ENCODE measurements at places on chromosomes 6 and 20. TPM values are rescaled to one million over a fixed set of nuclear protein-coding genes. Genes with fewer than 3 reads are reported as not detected.

- DNase-seq, result no peak
Measured at GRCh38 chr20:44115181-44115580, 71.8 kb downstream of the JPH2 start.

DNA sequence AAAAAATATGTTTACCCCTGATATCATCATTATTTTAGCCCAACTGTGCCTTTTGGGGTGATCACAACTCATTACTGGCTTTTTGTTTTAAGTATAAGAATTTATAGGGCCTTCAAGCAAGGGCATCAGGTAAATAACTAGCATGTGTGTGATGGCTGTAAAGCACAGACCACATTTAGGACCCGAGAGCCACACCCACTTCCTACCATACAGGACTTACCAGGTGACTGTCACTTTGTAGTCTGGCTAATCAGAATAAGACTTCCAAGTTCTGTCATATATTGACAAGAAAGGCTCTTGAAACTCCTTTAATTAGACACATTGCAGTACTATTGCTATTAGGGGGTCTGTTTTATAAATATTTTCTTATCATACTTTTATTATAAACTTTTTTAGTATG lies 31.1 kb downstream of the TMEM242 start:
- DNase-seq, result no peak

DNA sequence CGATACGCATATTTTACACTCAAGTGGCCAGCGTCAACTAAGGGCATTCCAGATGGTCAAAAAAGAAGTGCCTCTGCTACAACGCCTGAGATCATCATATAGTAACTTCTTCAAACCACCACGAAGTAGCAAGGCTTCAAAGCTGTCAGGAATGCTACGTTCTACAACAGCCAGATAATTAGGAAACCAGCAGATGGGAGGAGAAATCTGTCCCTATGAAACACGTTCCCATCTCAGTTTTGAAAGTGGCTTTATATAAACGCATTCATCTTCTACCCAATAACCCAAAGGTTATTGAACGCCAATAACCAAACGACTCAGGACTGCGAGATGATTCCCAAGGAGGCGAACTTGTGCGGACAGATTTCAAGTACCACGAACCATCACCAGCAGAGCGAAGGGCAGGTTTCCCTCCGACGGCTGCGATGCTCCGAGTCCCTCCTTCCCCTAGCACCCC lies 1.2 kb downstream of the ABHD12 start:
- peak; percentile 38 for DNase-seq

DNA sequence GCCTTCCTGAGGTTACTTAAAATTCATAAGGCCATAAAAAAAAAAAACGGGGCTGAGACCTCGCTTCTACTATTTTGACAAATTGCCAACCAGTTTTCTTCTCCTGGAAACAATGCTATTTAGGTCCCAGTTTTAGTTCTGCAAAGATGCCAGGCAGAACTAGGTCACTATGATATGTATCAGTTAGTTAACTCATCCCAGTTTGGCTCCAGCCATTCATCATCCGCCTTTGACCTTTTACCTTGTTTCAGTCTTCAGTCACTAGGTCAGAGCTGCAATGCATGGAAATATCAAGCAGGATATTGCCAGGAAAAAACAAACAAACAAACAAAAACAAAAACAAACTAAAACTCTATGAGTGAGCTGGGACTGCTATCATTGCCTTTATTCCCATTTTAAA lies 29.8 kb upstream of the ENPP4 start:
- DNase-seq, result no peak

GRCh38 chr6:45902984-45903383 lies 112.7 kb downstream of the CLIC5 start:
- DNase-seq, result no peak

- no peak for DNase-seq
Measured at GRCh38 chr6:139474145-139475108, 100.0 kb upstream of the CITED2 start.

GRCh38 chr20:6726761-6727160 lies 40.7 kb upstream of the BMP2 start:
- DNase-seq, result no peak

The HSPA12B gene
- not detected for total RNA-seq

The MRPL2 gene
- total RNA-seq, result 30.7 TPM

The C6orf15 gene
- total RNA-seq, result 2.4 TPM

The CD24 gene
- total RNA-seq, result 26.9 TPM

All from A172 (cell line).